ENCODE measurements at places on chromosomes 6 and 20. TPM values are rescaled to one million over a fixed set of nuclear protein-coding genes. Genes with fewer than 3 reads are reported as not detected.

OPRM1 gene
- total RNA-seq = not detected

CCM2L gene
- total RNA-seq = 31.1 TPM

C20orf144 gene
- total RNA-seq = not detected

SLC17A3 gene
- 0.17 TPM for total RNA-seq

DEFB132 gene
- not detected for total RNA-seq

DNA sequence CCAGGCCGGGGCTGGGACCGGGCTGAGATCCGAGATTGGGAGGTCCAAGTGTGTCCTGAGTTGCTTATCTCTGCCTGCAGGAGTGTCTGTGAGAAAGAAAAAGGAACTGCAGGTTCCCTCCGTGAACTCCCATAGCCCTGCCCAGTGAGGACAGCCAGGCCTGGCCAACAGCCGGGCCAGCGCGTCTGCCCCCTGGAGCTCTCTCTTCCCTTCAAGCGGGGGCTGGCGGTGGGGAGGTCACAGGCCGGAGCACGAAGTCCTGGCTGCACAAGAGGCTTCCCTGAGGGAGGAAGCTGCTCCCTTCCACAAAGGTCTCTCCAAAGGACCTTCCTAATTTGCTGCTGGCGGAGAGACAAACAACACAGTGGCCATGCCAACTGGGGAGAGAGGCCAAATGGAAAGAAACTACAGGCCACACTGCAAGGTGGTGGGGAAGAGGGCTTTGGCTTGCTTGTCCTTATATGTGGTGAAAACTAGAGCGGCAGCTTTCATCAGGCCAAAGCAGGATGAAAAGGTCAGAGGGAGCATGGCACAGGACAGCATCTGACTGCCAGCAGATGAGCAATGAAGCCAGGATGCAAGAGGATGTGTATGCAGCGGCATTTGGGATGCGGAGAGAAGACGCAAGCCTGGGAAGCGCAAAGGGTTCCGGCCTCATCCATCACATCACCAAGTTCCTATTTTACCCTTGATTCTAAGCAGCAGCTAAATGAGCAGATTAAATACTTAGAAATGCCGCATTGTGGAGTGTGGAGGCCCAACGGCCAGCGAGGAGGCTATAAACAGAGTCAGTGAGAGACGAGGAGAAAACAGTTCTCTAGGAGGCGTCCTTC is 260.0 kb downstream of the ERMARD start:
- peak; percentile 14 for DNase-seq

GRCh38 chr20:58888521-58889333 is 36.2 kb downstream of the GNAS start:
- DNase-seq = peak; percentile 84

GRCh38 chr6:161130541-161130940 is 139.0 kb downstream of the MAP3K4 start:
- DNase-seq = no peak

- DNase-seq = no peak
Observed at GRCh38 chr6:50305660-50306059, 255.9 kb upstream of the DEFB112 start.

DNA sequence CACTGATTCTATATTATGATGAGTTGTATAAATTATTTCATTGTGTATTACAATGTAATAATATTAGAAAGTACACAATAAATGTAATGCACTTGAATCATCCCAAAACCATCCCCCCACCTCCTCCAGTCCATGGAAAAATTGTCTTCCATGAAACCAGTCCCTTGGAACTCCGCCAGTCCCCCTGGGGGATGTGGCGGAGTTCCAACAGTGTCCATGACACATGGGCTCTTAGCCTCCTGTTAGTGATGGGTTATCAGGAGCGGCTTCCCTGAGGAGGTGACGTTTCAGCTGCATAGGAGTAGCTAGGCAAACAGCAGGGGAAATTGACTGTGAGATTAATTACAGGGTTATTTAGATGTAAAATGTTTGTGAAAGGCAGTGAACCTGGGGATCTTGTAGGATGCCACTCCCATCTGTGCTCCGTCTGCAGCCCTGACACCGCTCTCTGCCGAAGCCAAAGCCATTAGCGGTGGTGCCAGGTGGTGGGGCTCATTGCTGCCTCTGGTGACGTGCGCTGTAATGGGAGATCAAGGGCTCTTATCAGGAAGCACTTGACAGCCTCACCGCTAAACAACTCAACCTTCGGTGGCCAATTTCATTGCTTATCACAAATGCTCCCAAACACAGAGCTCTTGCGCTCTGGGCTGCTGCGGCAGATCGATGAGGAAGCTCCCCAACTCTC is 81.6 kb upstream of the MC3R start:
- DNase-seq = no peak

GRCh38 chr6:161922631-161923119 is 648.8 kb upstream of the AGPAT4 start:
- DNase-seq = peak; percentile 84

DNA sequence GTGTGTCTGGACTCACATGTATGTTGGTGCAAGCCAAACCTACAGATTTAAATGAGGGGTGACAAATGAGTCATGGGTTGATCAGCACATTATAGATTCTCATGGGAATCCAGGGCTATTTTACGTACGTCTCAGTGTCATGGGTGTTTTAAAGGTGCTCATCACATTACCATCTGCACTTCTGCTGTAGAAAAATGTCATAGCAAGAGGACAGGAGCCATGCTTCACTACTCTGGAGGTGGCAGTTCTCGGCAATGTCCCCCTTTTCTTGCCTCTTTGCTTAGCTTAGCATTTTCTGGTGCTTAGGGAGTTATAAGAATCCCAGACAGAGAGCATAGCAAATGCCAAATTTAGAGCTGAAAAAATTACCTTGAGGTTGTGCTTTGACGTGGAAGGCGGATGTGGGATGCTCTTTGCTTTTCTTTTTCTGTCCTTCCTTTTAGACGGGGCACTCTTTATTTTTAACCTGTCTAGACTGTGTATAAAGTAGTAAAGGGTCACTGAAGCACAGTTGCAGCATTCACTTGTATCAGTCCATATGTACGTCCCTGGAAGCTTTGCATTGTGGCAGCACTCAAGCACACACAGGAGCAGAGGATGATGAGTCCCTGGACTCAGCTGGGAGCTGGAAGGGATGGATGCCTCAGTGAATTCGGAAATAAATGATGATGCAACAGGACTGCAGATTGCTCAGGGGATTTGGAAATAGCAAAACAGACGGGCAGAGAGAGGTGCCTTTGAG is 139.7 kb downstream of the SYNDIG1 start:
- DNase-seq = no peak

GRCh38 chr20:40488401-40488800 is 200.6 kb downstream of the MAFB start:
- DNase-seq = no peak

GRCh38 chr6:155623450-155624178 is 168.0 kb upstream of the NOX3 start:
- DNase-seq = no peak

DNA sequence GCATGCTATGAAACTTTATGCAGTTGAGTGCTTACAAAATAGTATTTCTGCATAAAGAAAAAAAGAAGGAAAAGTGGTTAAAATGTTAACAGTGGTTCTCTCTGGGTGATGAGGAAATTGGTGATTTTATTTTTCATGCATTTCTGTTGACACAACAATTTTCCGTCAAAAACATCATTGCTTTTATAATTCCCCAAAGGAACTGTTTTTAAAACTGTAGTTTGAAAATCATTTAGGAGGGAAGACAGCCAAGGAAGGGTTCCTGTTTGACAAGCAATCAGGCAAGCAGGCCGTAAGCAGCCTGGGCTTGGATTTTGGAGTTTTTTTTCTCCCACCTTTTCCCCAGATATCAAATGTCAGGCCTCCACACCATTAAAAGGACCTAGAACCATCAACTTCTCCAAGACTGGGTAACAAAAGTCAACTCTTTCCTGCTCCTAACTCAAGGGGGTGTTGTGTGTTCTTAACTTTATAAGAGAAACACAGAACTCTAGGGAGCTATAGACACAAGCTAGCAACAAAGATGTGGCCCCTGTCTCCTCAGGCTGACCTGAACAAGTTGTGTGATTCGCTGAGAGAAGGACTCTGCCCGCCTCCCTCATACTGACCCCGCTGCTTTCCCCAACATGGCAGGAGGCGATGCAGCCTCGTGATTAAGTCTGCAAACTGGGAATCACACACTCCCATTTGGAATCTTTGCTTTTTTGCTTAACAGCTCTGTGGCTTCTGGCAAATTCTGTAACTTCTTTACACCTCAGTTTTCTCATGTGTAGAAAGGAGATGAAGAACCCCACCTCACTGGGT is 146.6 kb downstream of the BCAS1 start:
- DNase-seq = no peak

- no peak for DNase-seq
Observed at GRCh38 chr6:143505111-143505510, 6.4 kb downstream of the FUCA2 start.
